ENCODE measurements at places on chromosomes 2 and 18. TPM values are rescaled to one million over a fixed set of nuclear protein-coding genes. Genes with fewer than 3 reads are reported as not detected.

- DNase-seq = no peak
Observed at GRCh38 chr2:73269686-73270465, 14.4 kb downstream of the FBXO41 start.

DNA sequence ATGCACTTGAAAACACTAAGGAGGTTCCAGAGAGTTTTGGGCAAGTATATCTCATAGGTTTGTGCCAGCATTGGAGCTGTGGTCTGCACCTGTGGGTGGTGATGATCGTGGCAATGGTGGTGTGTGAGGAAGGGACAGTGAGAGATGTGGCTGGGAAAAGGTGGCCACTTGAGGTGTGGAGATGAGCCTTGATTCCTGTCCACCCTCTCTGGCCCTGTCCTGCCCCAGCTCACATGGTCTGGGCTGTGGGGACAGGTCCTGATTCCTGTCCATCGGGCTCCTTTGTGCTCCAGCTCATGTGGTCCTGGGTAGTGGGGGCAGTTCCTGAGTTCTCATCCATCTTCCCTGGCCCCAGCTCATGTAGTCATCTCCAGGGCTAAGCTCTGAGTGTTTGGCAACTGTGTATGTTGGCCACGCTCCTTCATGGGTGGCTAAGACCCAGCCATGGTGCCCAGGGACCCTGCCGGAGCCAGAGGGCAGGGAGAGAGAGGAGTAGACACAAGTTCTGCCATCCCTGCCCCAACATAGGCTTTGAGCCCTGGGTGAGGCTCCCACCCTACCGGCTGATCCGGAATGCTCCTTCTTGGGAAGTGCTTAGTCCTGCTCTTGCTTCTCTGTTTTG, 294.4 kb upstream of the HDAC4 start:
- DNase-seq = no peak

MLPH gene
- total RNA-seq = 14.2 TPM

SPDYA gene
- total RNA-seq = 1.3 TPM

ALPP gene
- 0.32 TPM for total RNA-seq

Data from astrocyte (in vitro differentiated cells and primary cell).